ENCODE measurements at places on chromosomes 3 and 15.

DNA sequence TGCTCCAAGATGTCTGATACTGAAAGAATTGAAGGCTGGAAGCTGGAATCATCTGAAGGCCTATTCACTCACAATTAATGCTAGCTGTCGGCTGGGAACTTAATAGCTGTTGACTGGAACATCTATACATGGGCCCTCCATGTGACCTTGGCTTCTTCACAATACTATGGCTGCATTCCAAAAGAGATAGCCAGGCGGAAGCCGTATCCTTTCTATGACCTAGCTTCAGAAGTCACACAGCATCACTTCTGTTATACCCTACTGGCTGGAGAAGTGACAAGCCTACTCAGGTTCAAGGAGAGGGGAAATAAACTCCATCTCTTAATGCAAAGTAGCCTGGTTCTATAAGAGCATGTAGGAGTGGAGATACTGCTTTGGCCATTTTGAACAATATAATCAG lies 50.9 kb upstream of the SPRED1 start:
- DNase-seq, result peak; percentile 54

DNA sequence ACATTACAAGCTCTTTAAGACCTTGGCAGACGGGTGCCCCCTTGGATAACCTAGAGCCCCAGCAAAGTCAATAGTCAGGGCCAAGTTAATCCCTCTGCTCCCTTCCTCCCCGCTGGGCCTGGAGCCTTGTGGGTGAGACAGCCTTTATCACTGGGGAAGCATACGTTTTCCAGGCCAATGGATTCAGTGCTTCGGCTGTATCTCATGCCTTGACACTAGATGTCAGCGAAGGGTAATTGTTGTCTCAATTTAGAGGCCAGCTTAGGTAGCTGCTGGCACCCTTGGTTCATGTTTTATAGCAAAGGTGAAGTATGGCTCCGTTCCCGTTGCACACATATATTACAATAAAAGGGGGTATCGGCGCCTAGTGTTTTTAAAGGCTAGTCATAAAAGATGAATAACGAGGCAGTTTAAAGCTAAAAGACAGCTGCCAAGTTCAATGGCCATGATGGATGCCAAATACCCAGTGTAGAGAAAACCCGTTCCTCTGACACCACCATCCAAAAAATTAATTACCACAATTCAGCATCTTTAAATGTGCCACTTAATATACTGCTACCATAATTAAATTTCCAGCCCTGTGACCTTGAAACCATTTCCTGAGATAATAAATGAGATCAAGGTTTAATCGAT lies 52.3 kb upstream of the BNIP2 start:
- peak; percentile 4 for DNase-seq

GRCh38 chr3:58353722-58354553 lies 21.2 kb downstream of the PXK start:
- no peak for DNase-seq

GRCh38 chr3:183158113-183158512 lies 4.4 kb downstream of the LAMP3 start:
- DNase-seq, result no peak

DNA sequence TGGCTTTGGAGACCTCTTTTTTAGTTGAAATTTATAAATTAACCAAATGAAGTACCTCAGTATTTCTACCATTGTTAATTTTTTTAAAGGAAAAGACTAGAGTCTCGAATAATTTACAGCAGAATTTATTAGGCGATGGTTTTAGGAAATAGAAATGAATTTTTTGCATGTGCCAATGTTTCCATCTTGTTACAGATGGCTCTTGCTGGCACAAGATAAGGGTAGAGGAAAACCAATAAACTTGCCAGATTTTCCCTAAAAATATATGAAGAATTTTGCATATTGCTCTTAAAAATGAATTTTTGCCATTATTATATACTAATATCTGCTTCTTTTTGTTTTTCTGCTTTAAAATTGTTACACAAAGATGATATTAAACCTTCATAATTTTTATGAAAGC lies 380.7 kb downstream of the NLGN1 start:
- DNase-seq, result no peak

- DNase-seq, result no peak
These were observed 42.2 kb upstream of the CP start for GRCh38 chr3:149263856-149264255.

- no peak for DNase-seq
These were observed 72.1 kb downstream of the OCA2 start for GRCh38 chr15:28026764-28027713.

DNA sequence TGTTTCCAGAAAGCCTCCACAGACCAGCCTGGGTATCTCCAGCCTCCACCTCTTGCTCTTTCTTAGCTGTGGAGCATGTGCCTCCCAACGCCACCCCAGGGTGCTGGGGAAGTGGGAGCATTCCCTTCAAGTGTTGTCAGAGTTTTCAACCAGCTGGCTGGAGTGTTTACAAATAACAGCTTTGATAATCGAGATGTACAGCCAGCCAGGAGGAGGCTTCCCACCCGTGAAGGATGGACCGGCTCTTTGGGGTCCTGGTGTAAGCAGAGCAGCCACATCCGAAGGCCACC lies 8.5 kb upstream of the OXTR start:
- DNase-seq, result no peak

DNA sequence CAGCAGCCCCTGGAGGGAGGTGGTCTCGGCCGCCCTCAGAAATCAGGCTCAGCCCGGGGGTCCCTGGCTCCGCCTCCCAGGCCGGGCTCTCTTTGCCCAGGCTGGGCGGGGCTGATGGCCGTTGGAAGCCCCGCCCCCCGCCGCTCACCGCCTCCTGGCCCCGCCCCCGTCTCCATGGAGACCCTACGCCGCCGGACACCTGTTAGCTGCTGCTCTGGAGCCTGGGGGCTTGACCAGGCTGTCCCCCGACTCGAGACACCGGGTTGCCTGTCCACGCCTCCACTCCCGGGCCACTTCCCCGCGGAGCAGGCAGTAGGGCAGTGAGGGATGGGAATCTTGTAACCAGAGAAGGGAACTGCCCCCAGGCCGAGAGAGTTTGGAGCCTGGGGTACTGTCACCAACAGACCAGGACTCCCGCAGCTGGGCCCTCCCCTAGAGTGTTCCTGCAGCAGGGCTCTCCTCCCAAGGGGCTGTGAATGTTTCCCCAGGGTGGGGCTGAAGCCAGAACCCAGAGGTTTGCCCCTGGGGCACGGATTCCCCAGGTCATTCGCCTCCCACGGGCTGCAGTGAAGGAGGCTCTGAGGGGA lies 27.8 kb upstream of the RPL32 start:
- no peak for DNase-seq

DNA sequence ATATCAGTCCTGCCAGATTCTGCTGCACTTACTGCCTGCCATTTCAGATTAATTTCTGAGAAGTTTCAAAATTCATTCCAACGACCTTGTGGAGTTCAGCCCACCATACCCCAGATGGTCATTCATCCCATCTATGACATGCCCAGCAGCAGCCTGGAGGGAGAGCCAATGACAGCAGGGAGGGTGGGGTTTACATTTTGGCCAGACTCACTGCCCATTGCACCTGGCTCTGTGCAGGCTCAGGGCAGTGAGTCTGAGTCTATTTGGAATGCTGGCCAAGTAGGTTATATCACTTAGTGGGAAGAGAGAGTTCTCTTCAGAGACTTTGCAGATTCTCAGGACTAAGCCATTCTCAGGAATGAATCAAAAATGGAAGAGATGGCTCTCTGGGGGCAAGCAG lies 21.5 kb downstream of the SRPRB start:
- DNase-seq, result no peak

DNA sequence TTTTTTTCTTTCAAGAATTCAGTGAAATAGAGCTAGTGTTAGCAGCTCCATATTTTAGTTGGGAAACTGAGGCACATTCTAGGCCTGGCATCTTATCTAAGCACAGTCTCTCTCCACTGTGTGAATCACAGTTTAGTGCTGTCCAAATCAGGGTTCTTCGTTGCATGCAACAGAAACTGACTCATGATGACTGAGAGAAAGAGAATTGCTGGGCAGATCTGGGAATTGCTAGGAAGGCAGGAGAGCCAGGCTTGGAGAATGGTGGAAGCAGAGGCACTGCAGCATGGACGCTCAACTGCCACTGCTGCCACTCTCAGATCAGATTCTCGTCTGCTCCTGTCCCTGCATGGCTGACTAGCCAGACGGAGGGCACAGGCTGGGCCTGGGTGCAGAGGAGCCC lies 40.7 kb upstream of the CHST2 start:
- DNase-seq, result peak; percentile 65

DNA sequence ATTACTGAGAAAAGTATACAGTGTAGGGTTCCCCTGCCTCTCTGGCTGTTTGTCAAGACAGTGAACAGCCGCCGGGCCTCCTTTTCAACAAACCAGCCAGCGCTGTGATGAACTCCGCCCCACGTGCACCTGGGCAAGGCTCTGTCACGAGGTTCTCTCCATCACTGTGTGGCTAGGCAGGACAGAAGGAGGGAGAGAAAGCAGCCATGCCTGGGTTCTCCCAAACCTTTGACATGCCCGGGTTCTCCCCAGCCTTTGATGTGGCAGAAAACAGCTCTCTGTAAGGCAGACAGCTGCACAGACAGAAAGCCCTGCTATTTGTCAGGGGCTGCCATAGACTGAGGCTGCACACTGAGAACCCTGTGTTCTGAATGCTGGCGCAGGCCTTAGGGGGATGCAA lies 101.4 kb upstream of the TRPM1 start:
- DNase-seq, result no peak

- DNase-seq, result peak; percentile 27
These were observed 79.7 kb downstream of the PEAK1 start for GRCh38 chr15:77340245-77340644.

DNA sequence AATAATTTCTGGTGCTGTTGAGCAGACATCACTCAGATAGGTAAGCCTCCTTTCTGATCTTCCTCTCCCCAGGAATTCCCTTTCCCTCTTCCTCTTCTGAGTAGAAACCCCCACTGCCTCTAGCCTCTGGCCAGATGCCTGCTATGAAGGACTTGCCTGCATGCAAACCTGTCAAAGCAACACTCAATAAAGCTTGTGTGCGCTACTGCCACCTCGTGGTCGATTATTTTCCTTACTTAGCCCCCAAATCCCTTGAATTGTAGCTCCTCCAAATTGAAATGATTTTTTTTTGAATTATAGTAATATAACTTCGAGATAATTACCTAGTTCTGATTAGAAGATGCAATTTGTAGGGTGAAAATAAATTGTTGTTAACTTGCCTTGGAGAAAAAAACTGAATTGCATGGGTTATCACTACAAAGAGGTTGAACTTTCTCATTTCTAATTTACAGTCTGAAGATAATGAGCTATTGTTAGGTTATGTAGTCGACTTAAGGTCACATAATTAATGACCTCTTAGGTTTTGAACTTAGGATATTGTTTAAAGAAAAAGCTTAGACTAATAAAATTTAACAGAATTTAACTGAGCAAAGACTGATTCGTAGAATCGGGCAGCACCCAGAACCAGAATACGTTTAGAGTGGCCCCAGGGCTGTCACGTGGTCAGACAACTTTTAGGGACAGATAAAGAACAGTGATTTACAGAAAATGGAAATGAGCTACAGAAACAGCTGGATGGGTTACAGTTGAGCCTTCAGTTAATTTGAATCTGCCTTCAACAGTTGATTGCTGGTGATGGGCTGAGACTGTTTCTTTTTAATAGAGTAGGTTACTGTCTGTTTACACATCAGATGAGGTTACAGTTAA lies 269.3 kb downstream of the ARPP21 start:
- peak; percentile 86 for DNase-seq

- DNase-seq, result no peak
These were observed 9.0 kb downstream of the MTFMT start for GRCh38 chr15:65020419-65020818.

GRCh38 chr15:98878172-98878571 lies 129.4 kb downstream of the PGPEP1L start:
- DNase-seq, result no peak

- peak; percentile 59 for DNase-seq
These were observed 154.3 kb downstream of the ARPP21 start for GRCh38 chr3:35793667-35794066.

GRCh38 chr3:57077630-57078343 lies 17.3 kb downstream of the SPATA12 start:
- DNase-seq, result no peak

DNA sequence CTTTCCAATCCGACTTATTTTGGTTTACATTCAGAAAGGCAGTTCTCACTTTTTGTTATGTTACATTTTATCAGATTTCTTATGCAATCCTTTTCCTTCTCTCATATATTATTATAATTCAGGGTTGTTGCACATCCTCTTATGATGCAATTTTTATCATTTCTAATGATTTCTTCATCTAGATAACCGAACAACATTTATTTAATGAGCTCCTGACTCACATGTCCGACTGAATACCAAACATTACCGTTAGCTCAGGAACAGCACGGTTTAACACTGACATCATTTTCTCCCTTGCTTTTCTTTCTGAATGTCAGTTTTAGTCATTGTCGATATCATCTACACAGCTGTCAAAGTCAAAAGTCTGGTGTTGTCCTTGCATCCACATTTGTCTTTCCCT lies 199.2 kb downstream of the BCHE start:
- DNase-seq, result no peak

DNA sequence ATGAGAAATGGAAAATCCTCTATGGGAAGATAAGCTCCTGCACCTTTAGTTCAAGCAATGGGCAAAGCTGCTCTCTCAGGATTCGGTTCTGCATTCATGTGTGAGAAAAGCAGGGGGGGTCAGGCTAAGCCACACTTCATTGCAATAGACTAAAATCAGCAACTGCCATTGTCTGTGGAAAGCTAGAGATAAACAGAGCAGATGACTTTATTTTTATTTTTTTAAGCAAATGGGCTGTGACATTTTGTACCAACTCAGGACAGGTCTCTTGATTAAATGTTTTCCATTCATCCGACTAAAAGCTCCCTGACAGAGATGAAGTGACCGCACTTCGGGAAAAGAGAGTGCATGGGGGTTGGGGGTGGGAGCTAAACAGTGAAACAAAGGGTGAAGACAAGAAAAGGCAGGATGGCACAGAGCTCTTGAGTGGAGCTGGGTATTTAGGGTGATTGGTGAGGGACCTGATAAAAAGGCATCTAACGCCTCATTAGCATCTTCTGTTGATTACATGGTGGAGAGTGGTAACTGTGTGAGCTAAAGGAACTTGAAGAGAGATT lies 987.4 kb downstream of the TUSC7 start:
- no peak for DNase-seq

DNA sequence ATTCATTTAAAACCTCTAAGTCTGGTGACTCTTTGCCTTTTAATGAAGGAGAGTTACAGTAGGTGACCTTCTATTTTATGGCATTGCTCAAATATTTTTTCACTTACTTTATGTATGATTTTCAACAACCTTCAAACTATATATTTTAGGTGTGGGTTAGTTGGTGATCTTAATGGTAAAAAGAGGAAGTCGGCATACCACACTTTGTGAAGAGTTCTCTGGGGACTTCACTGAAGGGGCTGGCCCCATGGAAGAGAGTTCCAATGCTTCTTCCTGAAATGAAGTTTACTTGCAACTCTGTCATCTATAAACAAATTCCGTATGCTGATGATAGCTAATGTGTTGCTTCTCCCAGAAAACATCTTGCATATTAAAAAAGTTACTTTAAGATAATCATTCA lies 647.0 kb upstream of the SGO1 start:
- DNase-seq, result no peak

DNA sequence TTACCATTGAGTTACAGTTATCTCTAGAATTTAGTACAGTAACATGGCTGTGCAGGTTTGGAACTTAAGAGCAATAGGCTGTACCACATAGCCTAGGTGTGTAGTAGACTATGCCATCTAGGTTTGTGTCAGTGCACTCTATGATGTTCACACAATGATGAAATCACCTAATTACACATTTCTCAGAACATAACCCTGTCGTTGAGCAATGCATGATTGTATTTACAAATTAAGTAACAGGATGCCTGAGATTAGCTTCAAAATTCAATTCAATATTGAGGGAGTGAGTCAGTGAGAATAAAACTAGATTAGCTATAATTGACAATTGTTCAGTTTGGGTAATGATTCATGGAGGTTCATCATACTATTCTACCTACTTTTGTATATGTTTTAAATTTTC lies 633.8 kb downstream of the IGSF11 start:
- no peak for DNase-seq

Measured in brain microvascular endothelial cell (primary cell).